CD4-positive, alpha-beta T cell treated with Interleukin-21 for 1 hour (primary cell): ENCODE measurements at places on chromosomes 7 and 10.

DNA sequence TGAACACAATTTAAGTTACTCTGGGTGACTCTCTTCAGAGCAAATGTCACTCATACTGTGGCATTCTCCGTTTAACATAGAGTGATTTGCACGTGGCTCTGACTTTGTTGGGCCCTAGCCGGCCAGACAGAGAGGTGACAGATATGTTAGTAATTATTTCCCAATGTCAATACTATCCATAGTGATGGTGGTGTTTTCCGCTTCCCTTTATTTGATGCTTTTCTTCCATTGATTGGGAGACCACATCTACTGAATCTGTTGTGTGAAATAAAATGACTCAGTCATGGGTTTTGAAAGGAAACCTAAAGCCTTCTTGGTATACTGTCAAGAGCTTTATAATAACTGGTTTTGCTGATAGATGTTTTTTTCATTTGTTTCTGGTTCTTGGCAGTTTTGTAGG, 7.4 kb downstream of the AVL9 start:
- no peak for DNase-seq

GRCh38 chr7:100546129-100546925, 7.3 kb downstream of the AGFG2 start:
- DNase-seq, result peak; percentile 72

GRCh38 chr10:78865538-78865875, 203.3 kb upstream of the ZMIZ1 start:
- no peak for DNase-seq

DNA sequence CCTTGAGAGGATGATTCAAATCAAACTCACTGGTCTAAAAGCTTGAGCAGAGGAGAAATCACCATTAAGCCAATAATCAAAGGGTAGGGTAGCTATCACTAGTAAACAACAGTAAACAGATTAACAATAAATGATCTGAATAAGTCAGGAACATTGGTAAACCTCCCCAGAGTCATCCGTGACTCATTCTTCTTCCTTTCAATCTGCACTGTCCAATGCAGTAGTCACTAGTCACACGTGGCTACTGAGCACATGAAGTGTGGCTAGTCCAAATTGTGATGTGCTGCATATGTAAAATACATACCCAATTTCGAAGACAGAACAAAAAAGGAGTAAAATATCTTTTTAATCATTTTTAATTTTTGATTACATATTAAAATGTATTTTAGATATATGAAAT, 64.0 kb downstream of the ERCC6 start:
- DNase-seq, result no peak

DNA sequence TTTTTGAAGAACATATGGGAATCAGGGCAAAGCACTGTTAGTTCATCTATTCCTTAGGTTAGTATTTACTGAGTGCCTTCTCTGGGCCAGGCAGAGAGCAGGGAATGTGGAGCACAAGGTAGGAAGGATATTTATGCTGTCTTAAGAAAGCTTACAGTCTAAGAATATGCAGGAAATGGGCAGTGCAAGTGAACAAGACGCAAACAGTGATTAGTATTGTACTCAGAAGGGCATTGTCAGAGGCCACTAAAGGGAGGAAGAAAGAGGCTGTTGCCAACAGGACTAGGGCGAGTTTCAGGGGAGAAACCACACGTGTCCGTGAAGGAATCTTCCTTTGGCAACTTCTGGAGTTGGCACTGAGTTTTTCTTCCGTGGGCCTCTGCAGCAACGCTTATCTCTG, 552.8 kb upstream of the COBL start:
- no peak for DNase-seq

GRCh38 chr10:6119423-6119822, 30.6 kb downstream of the RBM17 start:
- no peak for DNase-seq

- DNase-seq, result no peak
Observed at GRCh38 chr10:42242135-42242805, 396.1 kb downstream of the ZNF33B start.

DNA sequence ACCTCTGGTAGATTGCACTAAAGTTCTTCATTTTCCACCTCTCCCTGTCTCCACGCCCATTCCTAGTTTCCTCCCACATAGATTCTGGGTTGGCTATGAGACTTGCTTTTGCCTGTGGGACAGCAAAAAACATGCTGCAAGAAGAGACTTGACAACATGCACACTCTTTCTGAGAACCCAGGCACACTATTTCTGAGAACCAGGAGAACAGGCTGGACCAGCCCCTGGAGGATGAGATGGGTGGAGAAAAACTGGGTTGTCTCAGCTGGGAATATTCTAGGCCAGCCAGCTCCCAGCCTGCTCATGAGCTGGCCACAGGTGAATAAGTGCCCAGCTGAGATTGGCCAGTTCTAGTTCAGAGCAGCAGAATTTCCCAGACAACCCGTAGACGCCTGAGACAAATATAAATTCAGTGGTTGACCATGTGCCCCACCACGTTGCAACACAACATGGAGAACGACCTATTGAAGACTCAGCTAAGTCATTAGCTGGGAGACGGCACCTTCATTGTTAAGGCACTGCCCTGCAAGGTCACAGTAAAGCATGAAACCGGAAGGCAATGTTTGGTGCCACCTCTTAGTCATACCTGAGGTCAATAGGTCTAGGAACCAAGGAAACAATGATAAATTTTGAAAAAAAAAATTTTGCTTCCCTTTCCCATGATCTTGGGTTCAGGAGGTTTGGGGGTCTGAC, 92.7 kb upstream of the AKR1E2 start:
- DNase-seq, result no peak

DNA sequence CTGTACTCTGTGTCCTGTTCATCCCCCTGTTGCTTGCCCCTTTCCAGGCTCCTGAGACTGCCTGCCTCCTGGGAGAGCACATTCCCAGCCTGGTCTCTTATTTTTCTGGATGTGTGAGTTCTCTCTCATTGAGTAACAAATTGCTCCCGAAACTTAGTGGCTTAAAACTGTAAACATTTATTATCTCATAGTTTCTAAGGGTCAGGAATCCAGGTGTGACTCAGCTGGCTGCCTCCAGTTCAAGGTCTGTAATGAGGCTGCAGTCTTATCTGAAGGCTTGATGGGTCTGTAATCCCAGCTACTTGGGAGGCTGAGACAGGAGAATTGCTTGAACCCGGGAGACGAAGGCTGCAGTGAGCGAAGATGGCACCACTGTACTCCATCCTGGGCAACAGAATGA, 53.6 kb upstream of the PRR15 start:
- no peak for DNase-seq

- DNase-seq, result no peak
Observed at GRCh38 chr7:121020249-121020988, 31.9 kb downstream of the CPED1 start.

DNA sequence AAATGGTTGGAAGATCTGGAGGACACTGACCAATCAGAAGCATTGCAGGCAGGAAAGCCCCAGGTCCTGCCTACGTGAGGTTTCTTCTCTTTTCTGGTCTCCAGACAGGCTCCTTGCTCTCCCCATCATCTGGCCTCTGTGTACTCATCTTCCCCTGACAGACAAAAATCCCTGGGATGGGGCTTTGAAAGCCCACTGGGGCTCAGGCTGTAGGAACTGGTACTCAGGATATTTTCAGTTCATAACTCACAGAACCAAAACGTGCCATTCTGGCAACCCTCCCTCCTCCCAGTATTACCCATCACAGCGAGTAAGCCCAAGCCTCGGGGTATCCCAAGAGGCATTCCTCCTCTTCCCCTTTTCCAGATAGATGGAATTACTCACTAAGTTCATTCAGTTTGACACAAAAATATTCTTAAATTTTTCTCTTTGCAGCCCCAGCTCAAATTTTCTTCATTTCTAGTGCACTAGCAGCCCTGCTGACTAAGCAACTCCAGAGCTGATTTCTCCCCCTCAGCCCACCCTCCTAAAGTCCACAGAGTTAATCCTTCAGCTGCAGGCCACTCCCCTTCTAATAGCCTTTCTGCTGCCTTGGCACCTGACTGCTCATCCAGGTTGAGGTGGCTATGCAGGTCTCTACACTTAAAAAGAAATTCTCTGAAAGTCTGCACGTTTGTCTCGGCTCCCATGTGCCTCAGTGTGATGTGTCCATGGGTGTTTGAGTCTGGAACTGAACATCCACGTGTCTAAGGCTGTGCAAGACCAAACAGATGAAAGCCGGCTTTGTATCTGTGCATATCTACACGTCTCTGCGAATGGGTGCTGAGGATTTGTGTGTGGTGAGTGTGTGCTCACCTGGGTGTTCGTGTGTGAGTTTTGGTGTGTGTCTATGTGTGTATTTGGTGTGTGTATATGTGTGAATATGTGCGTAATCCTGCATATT, 331.4 kb downstream of the CCSER2 start:
- DNase-seq, result no peak

DNA sequence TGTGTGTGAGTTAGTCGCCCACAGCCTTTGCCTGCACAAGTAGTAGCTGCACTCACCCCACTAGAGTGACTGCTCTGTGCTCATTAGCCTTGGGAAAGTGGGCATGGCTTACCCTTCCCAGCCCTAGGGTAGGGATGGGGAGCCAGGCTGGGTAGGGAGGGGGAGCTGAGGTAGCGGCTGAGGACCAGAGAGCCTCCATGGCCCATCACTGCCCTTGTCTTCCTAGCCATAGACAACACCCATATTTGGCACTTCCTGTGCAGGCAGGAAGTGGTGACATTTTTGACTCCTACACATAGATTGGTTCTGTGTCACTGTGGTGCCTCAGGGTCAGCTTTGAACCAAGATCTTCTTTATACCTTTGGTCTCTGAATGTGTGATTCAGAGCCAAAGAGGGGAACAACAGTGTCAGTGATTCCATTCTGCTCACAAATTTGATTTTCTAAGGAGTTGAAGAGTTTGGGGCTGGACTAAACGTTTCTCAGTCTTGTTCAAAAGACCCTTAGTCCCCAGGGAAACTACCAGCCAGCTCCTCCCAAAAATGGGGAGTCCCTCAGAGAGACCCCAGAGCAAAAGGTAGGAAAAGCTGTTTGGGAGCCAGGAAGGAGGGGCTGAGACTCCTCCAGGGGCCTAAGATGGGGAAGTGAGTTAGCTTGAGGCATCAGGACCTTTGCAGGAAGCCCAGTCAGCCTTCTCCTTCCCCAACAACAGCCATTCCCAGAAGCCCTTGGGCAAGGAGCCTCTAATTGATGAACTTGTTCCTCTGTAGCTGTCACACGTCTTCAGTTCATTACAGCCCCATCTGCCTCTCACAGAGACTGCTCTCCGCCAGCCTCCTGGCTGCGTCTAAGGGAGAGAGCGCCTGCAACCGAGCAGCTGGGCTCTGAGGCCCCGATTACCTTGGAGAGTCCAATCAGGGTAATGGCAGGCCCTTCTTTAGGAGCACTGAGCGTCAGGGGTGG, 135.0 kb downstream of the CDH23 start:
- no peak for DNase-seq

DNA sequence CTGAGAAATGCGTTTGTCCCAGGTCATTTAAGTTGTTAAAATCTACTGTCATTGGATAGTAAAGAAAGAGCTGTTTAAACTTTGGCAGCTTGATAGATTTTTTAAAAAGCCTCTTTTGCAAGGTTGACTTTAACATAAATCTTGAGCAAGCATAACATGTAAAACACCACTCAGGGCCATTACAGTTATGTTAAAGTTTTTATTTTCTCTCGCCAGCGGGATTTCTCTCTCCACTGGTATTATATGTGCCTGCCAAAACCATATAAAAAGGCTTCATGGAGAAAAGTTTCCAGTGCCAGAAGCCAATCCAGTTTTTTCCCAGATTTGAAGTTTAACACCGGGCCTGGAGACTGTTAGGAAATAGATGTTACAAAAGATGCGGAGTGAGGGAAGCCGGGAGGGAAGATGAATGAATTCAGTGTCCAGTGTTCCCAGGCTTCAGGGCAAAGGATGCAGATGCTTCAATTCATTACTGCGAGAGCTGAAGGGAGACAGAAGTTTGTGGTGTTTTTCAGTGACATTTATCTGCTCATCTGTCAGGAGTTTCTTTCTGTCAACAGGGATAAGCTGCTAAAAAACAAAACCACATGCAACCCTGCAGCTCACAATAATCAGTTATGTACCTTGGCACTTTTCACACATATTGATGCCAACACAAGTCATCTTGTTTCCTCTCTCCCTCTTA, 155.5 kb downstream of the SPAG6 start:
- DNase-seq, result no peak

DNA sequence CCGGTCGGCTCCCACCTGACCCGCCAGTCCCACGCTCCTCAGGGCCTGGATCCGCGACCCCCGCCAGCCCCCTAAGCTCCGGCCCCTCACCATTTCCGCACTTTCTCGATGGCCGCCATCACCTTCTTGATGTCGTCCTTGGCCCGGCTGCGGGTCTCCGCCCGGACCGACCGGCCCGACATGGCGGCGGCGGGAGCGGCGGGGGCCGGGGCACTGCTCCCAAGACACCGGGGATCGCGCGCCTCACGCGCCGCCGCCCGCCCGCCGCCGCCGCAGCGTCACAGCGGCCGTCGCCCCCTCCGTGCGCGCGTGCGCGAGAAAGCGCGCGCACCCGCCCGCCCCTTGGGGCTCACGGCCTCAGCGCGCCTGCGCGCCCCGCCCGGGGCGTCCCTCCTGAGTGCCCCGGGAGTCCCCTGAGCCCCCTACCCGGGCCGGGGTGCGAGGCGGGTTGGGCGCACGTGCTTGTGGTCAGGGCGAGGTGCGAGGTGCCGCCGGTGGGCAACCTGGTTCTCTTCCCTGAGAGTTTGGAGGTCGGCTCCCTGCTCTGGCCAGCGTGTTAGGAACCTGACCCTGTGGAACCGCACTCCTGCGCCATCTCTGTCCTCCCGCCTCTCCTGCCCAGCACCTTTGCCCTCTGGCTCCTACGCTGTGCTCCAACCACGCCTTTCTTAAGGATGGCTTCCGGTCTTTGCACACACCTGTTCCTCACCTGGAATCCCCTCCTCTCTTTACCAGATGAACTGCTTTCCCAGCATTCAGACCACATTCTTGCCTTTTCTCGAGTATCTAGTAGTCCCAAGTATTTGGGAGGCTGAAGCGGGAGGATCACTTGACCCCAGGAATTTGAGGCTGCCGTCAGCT, at the start of gene BCL7B:
Gene BCL7B, minus strand, starts transcription at position 294 of the 861 bp plus-strand sequence. Its CDS starts 112 bp downstream, at position 182.
- peak; percentile 83 for DNase-seq

DNA sequence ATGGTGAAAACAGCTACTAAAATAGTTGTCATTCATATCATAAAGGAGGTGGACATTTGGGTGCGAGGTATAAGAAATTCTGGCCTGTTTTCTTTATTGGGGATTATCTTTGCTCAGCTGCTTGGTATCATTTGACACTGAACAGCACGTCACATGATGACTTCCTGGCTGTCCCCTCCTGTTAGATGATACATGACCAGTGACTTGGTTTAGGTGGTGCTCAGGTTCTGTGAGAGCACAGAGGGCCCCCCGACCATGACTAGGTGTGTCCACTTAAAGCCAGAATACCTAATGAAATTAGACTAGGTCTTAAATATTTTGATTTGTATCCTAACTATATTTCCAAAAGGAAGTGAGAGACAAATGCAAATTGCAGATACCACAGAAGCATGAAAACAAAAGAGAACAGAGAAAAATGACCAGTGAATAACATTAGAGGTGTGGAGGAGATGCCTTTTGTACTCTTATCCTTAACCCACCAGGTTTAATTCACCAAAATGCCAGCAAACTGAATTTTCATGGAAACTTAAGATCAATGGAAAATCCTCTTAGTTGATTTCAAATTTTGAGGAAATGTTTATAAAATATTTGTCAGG, 50.6 kb upstream of the GJD4 start:
- no peak for DNase-seq

DNA sequence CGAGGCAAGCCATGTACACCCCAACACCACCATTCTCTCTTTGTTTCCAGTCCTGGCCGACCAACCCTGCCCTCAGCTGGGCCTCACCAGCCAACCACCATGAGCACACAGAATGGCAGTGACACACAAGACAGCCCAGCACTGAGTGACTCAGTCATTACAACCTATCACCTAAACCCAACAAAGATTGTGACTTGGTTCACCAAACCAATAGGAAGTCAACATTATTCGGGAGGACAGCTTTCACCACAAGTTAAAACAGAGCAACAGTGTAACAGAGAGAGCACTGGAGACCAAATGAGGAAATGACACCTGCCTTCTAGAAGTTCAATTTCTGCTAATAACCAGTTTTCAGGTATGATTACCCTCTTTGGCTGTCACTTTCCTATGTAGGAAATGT, 72.1 kb downstream of the DNMBP start:
- DNase-seq, result no peak
